ENCODE measurements at places on chromosomes 7 and 10.

- no peak for DNase-seq
These were observed 2.5 kb downstream of the ADAMTS14 start for GRCh38 chr10:70674560-70675495.

DNA sequence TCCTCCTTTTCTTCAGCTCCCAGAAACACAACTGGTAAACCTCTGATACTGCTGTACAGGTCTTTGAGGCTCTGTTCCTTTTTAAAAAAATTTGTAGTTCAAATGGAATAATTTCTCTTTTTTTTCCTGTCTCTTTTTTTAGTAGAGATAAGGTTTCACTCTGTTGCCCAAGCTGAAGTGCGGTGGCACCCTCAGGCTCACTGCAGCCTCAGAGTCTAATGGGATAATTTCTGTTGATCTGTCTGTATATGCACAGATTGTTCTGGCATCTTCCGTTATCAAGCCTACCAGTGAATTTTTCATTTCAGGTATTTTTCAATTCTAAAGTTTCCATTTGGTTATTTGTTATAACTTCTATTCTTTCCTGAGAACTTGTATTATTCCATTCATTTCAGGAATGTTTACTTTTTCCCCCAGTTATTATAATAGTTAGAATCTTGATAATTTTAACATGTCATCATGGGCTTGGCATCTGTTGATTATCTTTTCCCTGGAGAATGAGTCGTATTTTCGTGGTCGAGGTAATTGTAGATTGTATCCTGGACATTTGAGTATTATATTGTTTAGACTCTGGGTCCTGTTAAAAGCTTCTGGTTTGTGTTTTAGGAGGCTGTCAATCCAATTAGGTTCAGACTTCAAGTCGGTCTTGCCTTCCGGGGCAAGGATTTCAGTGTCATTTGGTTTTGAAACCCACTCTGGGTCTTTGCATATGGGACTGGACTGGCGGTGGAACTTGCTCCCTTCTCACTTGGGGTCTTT is 24.5 kb downstream of the CRCP start:
- DNase-seq: no peak

DNA sequence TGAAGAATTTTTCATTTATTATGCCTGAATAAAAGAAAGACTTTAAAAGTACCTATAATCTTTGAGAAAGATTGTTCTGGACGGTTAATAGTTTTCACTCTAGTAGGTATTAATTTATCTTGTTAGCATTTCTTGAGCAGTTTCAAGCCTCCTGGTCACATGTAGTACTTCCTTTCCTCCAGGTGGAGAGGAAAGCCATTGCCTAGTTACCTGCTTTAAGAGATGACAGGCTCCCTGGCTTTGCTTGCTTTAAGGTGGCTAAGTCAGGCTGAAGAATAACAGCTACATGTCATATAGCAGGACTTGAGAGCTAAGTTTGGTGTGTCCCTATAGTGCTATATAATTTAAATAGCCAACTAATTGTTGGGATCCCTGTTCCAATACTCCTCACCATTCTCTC is 160.2 kb downstream of the CDK14 start:
- DNase-seq: no peak

DNA sequence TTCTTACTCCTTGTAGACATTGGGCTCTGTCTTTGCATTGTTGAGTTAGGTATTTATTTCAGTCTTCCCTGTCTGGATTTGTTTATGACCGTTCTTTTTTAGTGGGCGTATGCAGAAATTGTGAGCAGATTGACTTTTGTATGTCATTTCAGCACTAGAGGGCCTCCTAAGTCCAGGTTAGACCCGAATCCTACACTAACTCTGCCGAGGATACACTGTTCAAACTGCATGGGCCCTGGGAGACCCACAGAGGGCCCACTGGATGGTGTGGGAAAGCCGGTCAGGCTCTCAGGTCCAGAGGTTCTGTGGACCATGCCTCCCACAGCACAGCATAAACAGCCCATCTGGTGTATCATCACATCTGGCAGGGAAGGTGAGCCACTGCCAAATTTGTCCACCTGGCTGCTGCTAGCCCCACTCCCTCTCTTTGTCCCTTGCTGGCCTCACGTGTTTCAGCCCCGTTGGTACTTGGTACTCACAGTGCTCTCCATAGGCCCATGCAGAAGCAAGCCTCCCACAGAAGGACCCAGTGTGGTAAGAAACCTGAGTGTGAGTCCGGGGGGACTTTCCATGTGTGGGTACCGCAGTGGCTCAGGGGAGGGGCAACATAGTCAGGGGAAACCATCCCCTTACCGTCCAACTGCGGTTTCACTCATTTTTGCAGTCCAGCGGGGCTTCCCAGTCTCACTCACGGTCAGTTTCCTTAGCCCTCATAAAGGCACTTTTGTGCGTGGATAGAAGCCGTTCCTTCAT is 112.8 kb downstream of the APBB1IP start:
- DNase-seq: no peak

- DNase-seq: no peak
These were observed 16.6 kb upstream of the FAM170B start for GRCh38 chr10:49150426-49150825.

DNA sequence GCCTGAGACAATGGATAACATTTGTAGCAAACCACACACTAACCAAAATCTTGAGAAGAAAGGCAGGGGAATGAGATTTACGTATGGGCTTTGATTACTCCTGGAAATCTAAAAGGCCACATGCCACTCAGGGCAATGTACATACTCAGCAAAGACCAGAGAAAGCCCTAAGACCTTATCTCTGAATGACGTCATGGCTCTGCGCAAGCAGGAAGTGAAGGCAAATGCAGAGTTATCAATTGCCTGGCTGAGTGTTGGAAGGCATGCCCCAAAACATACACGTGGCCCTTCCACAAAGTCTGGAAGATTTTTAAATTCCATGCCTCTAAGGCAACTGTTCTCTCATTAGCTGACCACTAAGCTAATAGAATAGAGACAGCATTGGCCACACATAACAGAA is 90.9 kb upstream of the NRBF2 start:
- DNase-seq: no peak

GRCh38 chr10:1057106-1057657 is 997 bp downstream of the WDR37 start:
- no peak for DNase-seq

DNA sequence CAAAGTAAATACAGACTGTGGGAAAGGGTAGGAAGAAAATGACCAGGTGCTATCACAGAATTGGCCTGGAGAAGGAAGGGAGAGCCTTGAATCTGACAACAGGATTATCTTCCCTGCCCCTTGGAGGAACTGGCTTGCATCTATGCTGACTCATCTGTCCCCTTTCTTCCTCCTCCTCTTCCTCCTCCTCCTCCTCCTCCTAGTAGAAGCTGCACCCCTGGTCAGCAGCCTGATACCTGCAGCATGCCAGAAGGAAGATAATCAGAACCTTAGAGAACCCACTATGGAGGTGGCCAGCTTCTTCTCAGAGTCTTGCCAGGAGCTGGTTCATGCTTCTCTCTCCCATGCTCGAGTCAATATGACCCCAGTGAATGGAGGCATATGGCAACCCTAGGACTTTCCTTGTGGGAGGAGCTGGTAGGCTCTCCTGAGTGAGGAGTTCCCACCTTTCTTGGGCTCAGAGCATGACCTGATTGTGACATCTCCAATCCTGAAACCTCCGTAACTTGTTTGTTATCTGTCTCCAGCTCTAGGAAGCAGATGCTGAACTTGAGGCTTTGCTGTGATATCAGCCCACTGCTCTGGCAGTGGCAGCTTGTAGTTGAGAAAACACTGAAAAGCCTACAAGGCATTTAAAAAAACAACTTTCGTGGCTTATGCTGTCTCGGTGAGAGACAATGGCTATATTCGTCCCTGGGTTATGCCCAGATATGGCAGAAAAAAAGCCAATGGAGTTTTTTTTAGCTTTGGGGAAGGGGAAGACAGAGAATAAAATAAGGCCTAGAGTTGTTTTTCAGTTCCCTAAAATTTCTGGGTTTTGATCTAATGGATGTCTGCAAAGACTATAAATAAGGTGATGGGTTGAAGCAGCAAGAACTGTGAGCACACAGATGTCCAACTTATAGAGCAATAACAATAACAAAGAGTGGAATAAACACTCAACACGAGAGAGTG is 60.6 kb downstream of the CDHR3 start:
- no peak for DNase-seq

- no peak for DNase-seq
These were observed 295.9 kb upstream of the ZNF32 start for GRCh38 chr10:43944381-43945093.

- DNase-seq: peak; percentile 74
These were observed 52.2 kb upstream of the FXYD4 start for GRCh38 chr10:43318976-43319960.

DNA sequence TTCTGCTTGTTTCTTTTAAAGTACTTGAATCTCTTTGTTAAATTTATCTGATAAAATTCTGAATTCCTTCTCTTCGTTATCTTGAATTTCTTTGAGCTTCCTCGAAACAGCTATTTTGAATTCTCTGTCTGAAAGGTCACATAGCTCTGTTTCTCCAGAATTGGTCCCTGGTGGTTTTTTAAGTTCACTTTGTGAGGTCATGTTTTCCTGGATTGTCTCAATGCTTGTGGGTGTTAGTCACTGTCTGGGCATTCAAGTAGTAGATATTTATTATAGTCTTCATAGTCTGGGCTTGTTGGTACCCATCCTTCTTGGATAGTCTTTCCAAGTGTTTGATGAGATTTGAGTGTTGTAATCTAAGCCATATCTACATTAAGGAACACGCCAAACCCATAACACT is 1060.6 kb downstream of the LRMDA start:
- DNase-seq: no peak

DNA sequence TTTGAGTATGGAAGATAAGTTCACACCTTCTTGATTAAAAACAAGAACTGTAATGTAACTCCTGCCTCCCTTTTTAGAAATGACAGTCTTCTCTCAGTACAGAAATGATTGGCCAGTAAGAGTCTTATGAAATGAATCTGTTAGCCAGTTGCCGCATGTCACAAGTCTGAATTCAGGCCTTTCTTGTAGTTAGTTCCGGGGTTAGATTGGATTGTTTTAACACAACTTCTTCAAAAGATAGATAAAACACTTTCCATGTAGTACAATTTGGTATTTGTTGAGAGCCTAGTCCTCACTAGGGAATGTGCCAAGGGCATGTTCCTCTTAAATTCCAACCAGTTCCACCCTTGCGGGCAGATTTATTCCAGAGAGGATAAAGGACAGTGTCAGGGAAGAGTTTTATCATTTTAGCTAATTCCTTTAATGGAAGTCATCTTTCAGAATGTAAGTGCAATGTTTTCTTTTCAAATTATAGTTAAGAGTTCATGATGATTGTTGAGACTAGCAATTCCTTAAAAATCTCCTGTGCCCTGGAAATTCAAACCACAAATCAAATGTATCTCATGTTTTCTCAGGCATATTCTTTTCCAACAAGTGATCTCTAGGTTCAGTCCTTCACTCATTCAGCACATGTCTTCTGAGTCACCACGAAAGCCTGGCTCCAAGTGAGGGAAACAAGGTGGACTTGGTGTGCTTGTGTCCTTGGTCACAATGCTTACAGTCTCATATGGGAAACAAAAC is 4.1 kb downstream of the FHIP2A start:
- DNase-seq: no peak

GRCh38 chr10:132054564-132054963 is 11.2 kb upstream of the JAKMIP3 start:
- DNase-seq: no peak

GRCh38 chr10:118330295-118331076 is 11.6 kb downstream of the FAM204A start:
- no peak for DNase-seq

DNA sequence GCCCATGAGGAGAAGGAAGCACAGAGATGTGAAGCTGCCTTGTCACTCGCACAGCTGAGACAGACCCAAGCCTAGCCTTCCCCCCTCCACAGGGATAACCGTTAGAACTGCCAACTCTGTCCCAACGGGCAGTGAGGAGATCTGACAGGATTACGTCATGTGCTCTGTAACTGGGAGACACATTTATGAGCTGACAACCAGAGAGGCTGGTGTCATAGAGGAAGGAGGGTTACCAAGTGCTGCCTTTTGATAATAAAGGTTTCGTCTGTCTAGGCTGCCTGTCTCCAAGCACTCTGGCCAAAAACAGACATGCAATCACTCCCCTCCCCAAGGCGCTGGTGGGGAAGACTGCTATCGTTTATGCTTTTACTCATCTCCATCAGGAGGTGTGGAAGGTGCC is 165.9 kb downstream of the PLXNA4 start:
- DNase-seq: no peak

- no peak for DNase-seq
These were observed 110.7 kb downstream of the WDR37 start for GRCh38 chr10:1166828-1167275.
